ENCODE measurements at places on chromosomes 7 and 10. TPM values are rescaled to one million over a fixed set of nuclear protein-coding genes. Genes with fewer than 3 reads are reported as not detected.

Gene PRPS1L1
- total RNA-seq: not detected

Gene CALML3
- total RNA-seq: not detected

Gene ADIRF
- 116 TPM for total RNA-seq

Gene HOXA13
- total RNA-seq: not detected

Gene HPS1
- 34.3 TPM for total RNA-seq
